ENCODE measurements at places on chromosomes 11 and 22.

GRCh38 chr11:32103941-32104340 lies 13.1 kb downstream of the RCN1 start:
- no peak for DNase-seq

GRCh38 chr22:43777286-43777685 lies 34.8 kb downstream of the EFCAB6 start:
- DNase-seq, result no peak

GRCh38 chr11:107931206-107931605 lies 3.0 kb downstream of the RAB39A start:
- no peak for DNase-seq

GRCh38 chr22:46894081-46894671 lies 131.7 kb downstream of the TBC1D22A start:
- DNase-seq, result no peak

GRCh38 chr11:5679811-5680210 lies 5.1 kb downstream of the TRIM5 start:
- no peak for DNase-seq

- DNase-seq, result no peak
Measured at GRCh38 chr11:110901441-110901840, 189.2 kb upstream of the ARHGAP20 start.

- DNase-seq, result no peak
Measured at GRCh38 chr11:100949443-100949842, 180.2 kb downstream of the PGR start.

GRCh38 chr11:111635706-111636045 lies 33.4 kb downstream of the SIK2 start:
- DNase-seq, result no peak

GRCh38 chr11:61153593-61154095 lies 7.6 kb downstream of the VPS37C start:
- no peak for DNase-seq

DNA sequence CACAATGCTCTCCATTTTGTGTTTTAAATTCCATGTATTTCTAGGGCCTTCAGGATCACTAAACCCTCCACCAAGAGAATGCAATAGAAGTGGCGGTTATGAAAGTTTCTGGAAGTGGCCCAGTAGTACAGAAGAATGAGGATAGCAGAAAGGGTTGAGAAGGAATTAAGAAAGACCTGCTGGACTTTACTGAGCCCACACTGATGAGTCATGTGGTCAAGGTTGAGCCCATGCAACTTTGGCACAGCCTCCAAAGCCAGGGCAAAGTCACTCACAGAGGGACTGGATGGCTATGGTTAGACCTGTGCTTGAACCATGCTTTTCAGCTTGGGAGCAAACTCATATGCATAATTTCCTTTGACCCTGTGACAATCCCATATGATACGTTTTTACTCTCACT lies 102.9 kb upstream of the PLET1 start:
- DNase-seq, result no peak

GRCh38 chr11:72426103-72426757 lies 8.1 kb downstream of the CLPB start:
- DNase-seq, result no peak

DNA sequence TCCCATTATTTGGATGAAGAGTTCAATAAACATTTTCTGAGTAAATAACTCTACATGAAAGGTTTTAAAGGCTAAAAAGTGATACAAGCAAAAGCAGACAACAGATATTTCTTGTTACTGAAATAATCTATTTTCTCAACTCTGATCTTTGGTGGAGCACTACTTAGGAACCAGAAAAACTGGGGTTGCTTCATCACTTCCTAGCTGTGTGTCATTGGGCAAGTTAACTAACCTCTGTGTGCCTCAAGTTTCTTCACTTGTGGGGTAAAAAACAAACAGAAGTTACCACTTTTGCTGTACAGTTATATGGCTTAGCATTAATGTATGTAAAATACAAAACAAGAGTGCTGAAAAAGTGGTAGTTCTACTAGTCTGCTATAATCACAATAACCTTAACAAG lies 5.6 kb downstream of the MAPK1 start:
- no peak for DNase-seq

GRCh38 chr11:28269586-28269985 lies 161.4 kb downstream of the METTL15 start:
- no peak for DNase-seq

- peak; percentile 78 for DNase-seq
Measured at GRCh38 chr22:22959147-22959827, 71.7 kb downstream of the IGLL5 start.

GRCh38 chr11:11413776-11414175 lies 60.7 kb upstream of the CSNK2A3 start:
- no peak for DNase-seq

GRCh38 chr22:32728291-32728690 lies 73.2 kb upstream of the TIMP3 start:
- DNase-seq, result no peak

DNA sequence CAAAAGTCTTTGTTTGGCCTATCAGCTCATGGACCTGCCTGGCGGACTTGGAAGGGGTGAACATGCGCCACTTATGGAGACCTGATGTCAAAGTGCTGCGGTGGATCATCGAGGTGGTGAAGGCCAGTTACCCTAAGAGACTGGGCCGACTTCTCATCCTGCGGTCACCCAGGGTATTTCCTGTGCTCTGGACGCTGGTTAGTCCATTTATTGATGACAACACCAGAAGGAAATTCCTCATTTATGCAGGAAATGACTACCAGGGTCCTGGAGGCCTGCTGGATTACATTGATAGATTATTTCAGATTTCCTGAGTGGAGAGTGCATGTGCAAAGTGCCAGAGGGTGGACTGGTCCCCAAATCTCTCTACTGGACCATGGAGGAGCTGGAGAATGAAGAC lies 17.9 kb downstream of the ALKBH3 start:
- no peak for DNase-seq

DNA sequence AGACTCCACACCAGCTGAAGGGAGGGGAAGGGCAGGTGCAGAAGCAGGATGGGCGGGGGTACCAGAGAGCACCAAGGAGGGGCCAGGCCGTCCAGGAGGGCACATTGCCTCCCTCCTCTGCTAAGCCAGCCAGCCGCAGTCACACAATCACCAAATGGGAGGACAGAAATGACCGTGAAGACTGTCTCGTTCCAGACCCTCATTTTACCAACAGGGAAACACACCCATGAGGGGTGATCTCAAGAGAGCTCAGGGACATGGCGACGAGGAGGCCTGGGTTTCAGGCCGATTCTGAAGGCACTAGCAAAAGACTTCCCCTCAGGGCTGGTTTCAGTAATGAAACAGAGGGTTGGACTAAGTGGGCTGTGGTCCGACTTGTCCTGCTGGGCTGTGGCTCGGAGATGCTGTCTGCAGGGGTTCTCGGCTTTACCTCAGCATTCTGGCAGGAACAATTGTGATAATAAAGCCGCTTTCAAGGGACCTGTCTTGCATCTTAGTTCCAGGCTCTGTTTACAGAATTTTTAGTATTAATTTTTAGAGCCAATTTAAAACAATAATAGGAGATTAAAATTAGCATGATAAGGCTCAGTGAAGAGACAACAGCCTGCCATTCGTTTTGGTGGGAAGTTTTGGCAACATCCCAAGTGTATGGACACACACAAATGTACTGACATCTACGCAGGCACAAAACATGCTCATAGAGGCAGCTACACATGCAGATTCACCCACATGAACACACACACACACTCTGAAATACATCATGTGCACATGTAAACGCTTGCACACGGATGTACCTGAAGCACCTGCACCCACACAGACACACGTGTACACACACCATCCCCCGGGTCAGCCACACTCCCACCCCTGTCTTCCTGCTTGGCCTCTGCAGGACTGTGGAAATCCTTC lies 2.0 kb upstream of the B3GAT1 start:
- DNase-seq, result no peak

- no peak for DNase-seq
Measured at GRCh38 chr22:45163099-45163450, 650 bp upstream of the NUP50 start.

DNA sequence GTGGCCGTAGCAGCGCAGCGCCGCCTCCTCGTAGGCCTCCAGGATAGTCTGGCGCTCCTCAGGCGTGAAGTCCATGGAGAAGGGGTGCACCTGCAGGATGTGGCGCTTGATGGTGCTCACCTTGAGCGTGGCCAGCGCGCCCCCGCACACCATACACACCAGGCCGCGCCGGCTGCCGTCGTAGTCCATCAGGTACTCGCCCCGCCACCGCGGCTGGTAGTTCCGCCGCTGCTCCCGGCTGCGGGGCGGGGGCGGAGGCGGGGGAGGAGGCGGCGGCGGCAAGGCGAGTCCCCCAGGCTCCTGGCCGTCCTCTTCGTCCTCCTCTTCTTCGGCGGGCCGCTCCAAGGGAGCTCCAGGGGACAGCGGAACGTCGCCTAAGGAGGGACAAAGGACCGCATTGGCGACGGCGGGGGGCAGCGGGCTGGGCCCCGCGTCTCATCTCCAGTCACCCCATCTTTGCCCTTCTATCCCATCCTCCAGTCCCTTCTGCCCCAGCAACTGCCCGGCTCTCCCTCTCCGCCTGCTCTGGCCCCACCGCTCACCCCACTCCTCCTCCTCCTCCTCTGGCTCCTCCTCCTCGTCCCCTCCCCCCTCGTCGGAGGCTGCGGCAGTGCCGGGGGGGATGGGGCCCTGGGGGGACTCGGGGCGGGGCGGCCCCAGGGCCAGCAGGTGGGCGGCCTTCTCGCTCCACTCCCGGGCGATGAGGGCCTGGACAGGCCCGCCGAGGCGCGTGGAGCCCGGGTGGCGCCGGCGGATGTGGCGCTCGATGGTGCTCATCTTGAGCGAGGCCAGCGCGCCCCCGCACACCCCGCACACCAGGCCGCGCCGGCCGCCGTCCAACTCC lies 4.9 kb downstream of the ZFTA start:
- no peak for DNase-seq

GRCh38 chr22:22144858-22145257 lies 99.7 kb upstream of the VPREB1 start:
- DNase-seq, result no peak

DNA sequence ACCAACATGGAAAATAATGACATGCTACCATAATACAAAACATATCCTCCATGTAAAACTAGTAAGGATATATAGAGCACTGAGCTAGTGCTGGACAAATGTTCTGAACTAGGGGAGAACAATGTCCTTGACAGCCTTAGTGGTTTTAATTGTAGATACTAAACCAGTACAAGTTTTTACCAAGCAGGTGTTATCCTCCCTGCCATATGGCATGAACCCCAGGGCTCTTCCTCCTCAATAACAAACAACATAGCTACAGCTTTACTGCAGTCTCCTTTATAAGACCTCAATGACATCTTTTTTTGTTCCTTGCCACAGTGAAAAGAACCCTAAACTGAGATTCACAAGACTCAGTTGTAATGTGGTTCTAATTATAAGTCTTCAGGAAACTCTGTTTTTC lies 70.2 kb upstream of the GDPD4 start:
- no peak for DNase-seq

- no peak for DNase-seq
Measured at GRCh38 chr11:41533761-41534160, 74.3 kb upstream of the LRRC4C start.

GRCh38 chr11:62266558-62266957 lies 3.4 kb upstream of the SCGB2A2 start:
- no peak for DNase-seq

- no peak for DNase-seq
Measured at GRCh38 chr11:46655631-46656030, 38.3 kb downstream of the ATG13 start.

GRCh38 chr22:48414651-48415050 lies 1413.0 kb downstream of the BRD1 start:
- DNase-seq, result no peak

Data from activated CD8-positive, alpha-beta memory T cell treated with anti-CD3 and anti-CD28 coated beads, Interleukin-2, amount 50 U/mL, for 48 hours (primary cell).